ENCODE measurements at places on chromosomes 11 and 22.
A peak's percentile ranks its signal among the peaks of the same experiment; 100 is the strongest.

DNA sequence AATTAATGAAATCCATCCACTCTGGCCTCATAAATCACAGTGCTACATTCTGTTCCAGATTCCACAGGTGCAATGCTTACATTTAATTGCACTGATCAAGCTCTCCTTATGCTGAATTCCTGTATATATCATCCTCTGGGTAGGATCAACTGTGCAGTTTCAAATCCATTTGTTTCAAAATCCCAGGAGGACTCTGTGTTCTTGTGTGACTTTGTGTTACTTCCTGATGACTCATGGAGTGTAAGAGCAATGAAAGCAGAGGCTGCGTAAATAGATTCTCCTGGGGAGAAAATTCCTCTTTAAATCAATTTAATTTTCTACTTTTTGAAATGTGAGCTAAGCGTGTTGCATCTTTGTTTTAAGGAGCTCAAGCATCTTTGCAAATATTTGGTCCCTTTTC, 752.7 kb downstream of the METTL15 start:
- DNase-seq, result no peak

GRCh38 chr22:45946805-45947600, 30.0 kb downstream of the WNT7B start:
- DNase-seq, result no peak

DNA sequence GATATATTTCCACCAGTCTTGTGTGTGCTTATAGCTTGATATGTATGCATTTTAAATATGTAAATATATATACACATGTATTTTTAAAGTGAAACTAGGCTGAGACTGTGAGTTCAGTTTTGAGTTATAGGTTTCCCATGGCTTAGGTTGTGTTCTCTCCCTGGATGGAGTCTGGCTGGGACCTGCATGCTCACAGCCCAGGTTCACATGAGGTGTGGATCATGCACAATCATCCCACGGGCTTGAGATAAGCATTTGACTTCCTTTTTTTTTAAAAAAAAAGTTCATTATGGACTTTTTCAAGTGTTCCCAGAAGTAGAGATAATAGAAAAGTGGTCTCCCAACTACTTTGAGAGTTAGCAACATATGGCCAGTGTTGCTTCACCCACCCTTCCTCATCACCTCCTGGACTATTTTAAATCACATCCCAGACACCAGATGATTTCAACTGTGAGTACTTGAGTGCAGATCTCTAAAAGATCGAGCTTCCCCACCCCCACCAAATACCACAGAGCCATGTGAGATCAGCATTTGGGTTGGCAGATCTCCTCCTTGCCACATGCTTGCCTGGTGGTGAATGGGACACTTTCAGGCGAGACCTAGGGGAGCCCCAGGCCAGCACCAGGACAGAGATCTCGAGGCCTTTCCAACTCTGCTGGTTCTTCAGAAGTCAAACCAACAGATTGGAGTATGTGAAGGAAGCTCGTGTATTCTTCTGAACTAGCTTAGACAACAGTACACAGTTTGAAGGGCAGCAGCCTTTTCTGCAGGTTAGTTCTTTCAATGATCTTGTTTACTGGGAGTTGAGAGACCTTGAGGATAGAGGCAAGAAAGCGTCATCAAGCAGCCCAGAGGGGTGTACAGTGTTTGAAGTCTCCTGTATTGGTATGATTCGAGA, 15.9 kb downstream of the MED15 start:
- no peak for DNase-seq

DNA sequence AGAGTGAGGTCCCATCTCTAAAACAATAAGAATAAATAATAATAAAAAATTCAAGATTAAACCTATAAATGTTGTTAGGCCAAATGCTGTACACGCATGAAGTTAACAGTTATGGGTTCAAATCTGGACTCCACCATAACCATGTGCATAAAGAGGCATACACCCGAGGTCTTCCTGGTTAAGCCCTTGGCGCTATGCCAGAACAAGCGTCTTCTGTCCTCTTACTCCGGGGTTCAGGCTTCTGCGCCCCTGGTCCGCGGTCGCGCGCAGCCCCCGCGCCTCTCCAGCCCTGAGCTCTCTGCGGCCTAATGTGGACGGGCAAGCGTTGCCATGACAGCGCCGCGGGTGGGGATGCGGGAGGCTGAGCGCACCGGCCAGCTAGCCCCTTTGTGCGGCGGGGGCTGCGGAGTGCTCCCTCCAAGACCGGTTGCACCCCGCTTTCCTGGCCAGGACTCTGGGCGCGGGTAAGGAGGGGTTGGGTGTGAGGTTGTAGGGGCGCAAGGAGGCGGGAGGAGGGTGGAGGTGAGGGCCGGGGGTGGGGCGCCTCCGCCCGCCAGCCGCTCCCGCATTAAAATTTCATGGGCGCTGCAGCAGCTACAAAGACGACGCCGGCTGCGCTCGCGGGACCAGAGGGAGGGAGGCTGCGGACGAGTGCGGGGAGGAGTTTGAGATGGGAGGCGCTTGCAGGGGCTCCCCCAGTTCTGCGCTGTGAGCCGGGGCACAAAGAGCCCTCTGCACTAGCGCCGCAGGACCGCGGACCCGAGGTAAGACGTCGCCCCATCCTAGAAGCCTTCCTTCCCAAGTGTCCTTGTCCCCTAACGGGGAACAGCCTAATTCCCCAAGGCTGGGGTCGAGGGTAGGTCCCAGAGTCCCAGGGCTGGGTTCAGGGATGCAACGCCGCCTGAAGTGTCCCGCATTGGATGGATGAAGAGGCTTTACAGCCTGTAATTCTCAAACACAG, at the start of gene MIAT:
TSS of gene MIAT (plus strand) at position 698 of the 961 bp plus-strand sequence.
- peak; percentile 52 for DNase-seq

DNA sequence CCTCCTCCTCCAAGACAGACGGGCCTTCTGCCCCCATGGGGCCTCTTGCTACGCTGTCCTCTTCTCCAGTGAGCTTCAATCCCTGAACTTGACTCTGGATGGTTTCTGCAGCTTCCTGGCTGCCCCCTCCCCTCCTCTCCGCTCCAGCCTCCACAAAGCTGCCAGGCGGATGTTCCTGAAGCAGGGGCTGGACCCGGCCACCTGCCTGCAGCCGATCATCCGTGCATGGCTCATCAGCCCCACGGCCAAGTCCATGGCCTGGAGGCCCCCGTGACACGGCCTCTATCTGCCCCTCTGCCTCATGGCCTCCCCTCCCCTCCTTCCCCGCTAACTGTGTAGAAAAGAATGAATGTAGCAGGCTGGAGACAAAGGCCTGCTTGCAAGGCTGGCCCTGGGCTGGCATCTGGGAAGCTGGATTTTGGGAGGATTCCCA, 6.8 kb upstream of the SUN2 start:
- no peak for DNase-seq

DNA sequence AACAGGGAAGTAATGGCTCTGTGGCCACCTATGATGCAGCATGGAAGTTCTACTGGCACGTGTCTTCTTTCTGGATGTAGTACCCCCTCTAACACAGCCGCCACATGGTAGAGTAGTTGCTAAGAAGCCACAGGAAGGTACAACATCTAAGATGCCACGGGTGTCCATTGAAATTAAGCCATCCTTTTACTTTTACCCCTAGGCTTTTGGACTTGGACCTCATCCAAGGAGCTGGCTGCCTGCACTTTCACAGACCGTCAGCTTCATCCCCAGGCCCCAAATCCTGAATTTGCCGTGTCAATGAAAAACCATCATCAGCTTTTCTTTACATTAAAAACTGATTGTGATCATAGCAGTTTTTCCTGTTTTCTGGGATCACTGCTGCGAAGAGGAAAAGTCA, 102.4 kb downstream of the RPL27A start:
- no peak for DNase-seq

DNA sequence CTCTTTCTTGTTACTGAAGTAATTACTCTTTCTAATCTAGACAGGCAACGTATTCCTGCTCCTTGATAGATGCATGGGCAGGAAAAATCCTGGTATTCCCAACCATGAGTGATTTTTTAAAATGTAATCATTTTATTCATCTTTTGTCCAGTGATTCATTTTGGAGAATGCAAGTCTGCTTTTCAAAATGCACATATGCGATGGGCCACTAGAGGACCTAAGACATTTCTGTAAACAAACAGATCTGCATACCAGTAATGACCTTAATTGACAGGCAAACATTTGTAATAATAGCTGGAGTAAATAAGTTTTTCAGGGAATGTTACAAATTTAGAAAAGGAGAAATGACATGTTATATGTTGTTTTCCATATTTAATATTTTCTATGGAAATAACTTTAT, 1167.6 kb downstream of the JRKL start:
- DNase-seq, result no peak

DNA sequence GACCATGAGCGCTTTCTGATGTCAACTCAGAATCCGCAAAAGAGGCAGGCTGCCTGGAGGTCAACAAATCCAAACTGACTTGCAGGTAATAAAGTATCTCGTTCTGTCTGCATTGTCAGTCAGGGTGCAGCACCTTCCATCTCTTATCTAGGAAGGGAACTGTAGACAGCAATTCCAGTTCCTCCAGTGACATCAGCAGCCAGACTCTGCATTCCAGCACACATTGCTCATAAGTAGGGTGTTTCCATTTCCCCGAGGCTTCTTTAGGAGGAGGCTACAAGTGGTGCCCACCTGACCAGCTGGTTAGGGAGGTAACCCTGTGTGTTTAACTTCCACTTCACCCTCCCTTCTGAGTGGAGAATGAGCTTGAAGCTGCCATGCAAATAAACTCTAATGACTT, 53.3 kb downstream of the NTM start:
- no peak for DNase-seq

DNA sequence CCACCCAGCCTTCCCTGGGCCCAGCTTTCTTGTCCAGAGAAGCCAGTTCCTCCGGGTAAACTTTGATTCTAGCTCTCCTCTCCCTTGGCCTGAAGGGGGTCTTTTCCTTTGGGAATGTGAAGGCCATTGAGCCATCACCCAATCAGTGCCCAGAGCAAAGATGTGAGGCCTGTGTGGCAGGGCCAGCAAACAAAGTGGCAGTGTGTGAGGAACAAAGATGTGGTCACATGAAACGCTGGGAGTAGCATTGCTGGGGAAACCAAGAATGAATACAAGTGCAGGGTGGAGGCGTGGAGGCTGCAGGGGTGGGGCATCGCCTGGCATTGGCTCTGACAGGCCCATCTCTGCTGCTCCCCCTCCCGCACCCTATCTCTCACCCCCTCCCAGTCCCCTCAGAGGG, 91.9 kb upstream of the BID start:
- DNase-seq, result no peak

GRCh38 chr11:102837156-102837555, 6.3 kb downstream of the MMP3 start:
- DNase-seq, result no peak

GRCh38 chr11:35418282-35419183, 825 bp downstream of the SLC1A2 start:
- DNase-seq, result no peak

DNA sequence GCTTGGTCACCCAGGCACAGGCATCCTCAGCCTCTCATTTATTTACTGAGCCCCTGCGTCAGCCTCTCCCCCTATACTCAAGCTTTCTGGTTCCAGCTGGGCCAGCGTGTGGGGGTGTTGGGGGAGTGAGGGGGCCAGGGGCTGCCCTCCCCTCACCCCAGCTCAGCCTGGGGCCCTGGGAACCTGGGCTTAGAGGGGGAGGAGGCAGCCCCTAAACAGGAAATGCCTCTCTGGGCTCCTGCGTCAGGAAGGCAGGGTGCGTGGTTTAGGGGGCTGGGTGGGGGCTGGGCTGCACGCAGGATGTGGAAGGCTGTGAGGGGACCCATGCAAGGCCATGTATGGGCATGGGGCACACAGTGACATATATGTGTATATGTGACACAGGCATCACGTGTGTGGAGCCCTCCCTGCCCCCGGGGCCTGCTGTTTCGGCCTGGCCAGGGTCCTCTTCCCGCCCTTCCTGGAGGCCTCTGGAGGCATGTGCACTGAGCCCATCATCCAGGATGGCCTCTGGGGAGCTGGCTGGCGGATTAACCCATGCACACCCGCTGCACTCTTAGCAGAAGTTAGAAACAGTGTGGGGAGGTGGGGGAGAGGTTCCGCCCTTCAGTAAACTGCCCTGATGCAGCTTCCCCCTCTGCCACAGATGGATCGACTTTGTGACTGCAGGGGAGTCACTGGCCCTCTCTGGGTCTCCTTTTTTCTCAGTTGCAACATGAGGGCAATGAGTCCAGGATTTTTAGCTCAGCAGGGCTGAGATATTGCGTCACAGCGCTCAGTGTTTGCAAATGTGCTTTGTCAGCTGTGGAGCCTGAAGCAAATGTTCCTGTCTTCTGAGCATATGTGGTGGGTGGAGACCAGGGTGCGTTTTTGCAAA, 1.1 kb upstream of the CD248 start:
- DNase-seq, result peak; percentile 63

GRCh38 chr11:842370-843002, at the start of the genes POLR2L and TSPAN4:
TSS of gene POLR2L (minus strand) at chr11:842529. CDS start at chr11:842508, 21 bp downstream.
TSS of gene TSPAN4 (plus strand) at chr11:842852. CDS start at chr11:850305, 7,453 bp downstream.
- DNase-seq, result peak; percentile 72

- no peak for DNase-seq
Measured at GRCh38 chr11:57069942-57070341, 81.2 kb downstream of the OR5AK2 start.

DNA sequence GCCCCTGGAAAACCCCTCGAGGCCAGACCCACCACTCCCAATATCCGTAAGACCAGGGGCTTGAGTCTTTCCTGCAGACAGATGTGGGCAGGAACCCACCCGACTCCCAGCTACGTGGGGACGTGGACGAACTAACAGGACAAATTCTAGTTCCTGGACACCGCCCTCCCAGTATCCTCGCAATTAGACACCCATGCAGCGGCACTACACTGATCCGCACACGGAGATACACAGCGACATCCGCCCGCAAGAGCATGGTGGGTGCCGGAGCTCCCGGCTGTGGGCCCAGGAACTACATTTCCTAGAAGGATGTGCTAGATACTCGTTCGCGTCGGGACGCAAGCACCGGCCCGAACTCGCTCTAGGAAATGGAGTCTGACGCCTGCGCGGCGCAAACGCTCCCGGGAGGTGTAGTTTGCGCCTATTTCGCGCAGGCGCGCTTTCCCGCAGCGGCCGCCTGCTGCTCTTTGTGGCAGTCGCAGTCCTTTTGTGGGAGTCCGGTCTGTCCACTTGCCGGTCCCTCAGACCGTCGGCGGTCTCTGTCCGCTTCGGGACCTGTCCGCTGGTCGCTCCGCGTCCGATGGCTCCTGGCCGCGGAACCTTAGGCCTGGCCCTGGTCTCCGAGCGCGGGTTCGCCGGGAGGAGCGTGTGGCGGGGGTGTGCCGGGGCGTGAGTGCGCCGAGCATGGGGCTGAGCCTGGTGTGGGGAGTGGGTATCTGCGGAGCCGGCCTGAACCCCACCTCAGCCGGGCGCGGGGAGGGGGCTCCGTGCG, at the start of gene ZNF74:
TSS of gene ZNF74 (plus strand) at position 447 of the 772 bp plus-strand sequence. CDS start 478 bp downstream, outside the sequence.
- DNase-seq, result peak; percentile 67

DNA sequence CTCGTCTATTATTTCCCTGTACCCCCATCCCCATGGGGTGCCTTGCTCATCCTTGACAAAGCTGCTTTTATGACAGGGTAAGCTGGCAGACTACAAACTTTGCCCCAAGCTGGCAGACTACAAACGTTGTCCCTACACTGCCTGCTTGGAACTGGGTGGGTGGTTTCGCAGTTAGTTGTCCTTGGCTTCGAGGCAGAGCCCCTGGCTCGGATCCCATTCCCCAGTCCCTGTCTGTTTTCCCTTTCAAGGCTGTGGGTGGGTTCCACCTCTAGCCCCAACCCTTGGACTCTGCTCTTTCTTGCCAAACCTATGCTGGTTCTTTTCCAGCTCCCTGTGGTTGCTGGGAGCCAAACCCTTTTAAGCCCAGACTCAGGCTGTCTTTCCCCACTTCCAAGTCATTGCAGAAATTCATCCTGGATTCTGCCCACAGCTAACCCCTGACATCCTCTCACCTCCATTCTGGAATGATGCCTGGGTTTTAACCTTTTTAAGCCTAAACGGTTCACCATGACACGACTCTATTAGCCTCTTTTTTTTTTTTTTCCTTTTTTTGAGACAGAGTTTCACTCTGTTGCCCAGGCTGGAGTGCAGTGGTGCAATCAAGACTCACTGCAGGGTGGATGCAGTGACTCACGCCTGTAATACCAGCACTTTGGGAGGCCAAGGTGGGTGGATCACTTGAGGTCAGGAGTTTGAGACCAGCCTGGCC, 9.2 kb upstream of the RBM14 start:
- DNase-seq, result no peak

Data from stimulated activated CD8-positive, alpha-beta memory T cell treated with anti-CD3 and anti-CD28 coated beads, Interleukin-4, amount 100 ng/mL, for 1 hour (primary cell).